Stimulated activated CD4-positive, alpha-beta T cell treated with anti-CD3 and anti-CD28 coated beads, Interleukin-1b, Interleukin-23, amount 100 ng/mL, for 48 hours (primary cell): ENCODE measurements at places on chromosomes 5 and 9.

DNA sequence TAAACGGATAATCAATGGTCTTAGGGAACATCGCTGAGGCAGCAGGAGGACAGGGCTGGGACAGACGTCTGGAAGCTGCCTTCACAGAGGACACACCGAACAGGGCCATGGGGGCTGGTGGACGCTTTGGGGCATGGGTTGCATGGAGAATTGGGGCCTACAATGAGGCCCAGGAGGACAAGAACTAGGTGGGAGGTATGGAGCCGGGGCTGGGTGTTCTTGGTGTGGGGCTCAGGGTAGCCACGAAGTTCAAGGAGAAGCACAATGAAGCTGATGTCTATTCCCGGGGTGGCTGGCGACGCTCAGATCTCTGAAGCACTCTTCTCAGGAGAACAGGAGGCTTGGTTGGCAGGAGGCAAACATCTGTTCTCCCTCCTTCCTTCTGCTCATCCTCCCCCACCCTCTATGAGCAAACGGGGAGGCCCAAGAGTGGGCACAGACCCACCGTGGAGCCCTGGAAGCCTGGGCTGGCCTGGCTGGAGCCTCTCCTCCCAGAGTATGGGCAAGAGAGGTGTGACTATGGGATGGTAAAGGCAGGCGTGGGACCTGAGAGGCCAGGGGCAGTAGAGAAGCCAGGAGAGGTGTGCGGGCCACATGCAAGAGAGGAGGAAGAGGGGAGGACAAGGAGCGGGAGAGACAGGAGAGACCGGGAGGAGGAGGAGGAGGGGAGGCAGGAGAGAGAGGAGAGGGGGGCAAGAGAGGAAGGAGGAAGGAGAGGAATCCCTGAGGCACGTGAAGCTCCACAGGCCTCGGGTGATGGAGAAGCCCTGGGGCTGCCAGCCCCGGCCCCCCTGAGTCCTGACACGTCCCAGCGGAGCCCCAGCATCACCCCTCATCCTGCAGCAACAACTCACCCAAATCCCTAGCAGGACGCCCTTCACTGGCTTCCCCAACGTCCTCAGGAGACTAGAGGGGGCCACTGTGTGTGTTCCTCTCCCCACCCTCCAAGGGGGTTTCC lies 159.1 kb downstream of the OLFM1 start:
- no peak for DNase-seq

DNA sequence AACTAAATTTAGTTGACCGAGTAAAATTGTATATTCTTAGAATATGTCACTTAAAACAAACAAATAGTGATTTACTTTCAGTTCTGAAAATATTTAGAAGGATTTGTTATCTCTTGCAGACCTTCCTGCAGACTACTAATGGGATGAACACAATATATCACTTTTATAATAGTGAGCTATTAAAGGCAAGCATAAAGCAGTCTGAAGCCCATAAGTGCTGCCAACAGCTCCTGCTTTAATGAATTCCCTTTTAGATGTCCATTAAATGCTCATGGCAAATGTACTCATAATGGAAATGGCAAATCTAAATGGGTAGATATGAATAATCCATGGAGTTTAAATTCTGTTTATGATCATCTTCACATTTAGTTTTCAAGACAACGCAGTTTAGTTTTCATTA lies 170.2 kb downstream of the RANBP17 start:
- DNase-seq: no peak

- DNase-seq: no peak
Measured at GRCh38 chr5:13919786-13920185, 24.7 kb downstream of the DNAH5 start.

- DNase-seq: no peak
Measured at GRCh38 chr5:59491945-59492344, 401.6 kb downstream of the PDE4D start.

GRCh38 chr5:141848744-141849414 lies 29.3 kb downstream of the PCDH1 start:
- peak; percentile 43 for DNase-seq

GRCh38 chr5:65932676-65933075 lies 6.3 kb downstream of the ERBIN start:
- DNase-seq: no peak

DNA sequence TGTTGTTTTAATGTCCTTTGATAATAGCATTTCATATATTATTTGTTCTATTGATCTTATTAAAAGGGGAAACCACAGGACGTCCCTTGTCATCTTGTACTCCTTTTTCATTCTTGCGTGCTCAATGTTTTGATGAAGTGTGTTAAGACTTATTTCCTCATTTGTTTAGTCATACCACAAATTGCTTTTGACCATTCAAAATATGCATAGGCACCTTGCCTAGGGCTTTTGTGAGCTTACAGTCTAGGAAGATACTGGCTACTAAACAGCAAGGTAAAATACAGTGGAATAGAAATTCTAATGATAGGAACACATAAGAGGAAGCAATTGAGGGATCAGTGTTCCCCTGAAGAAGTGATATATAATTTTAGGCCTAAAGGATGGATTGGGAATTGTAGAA lies 190.3 kb downstream of the WDR70 start:
- DNase-seq: no peak

DNA sequence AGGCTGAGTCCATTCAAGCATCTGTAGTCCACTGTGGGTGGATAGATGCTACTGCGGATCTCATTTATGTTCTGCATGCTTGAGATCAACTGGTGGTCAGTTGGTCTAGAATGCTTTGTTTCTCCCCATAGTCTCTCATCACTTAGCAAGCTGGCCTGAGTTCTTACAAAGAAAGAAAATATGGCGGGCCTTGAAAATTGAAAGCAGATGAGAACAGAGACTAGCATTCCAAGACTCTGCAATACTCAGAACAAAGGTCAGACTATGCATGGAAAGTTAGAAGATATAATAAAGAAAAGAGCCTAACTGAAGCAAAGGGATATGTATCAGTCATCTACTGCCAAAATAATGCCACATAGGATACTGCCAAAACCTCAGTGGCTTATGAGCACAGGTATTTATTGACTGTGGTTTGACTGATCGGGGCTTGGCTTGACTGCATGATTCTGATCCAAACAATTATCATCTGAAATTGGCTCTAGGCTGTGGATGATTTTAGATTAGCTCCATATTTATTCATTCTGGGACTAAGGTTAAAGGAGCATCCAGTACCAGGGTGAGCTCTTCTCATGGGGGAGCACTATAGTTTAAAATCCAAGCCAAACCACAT lies 258.9 kb downstream of the TAF11L14 start:
- no peak for DNase-seq

DNA sequence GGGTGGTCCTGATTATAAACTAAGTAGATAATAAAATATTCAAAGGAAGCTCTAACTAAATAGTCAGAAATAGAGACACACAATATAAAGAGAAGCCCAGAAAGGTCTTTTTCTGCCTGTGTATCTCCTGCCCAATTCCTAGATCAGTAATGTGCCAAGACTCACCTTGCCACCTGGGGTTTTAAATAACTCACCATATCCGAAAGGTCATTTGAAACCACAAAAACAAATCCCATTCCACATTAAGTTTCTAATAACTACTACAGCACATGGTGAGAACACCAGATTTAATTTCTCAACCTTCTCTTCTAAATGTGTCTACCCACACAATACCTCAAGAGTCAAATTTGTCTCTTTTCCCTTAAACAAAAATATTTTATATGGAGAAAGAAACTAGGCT lies 75.2 kb downstream of the ZNF608 start:
- DNase-seq: no peak

DNA sequence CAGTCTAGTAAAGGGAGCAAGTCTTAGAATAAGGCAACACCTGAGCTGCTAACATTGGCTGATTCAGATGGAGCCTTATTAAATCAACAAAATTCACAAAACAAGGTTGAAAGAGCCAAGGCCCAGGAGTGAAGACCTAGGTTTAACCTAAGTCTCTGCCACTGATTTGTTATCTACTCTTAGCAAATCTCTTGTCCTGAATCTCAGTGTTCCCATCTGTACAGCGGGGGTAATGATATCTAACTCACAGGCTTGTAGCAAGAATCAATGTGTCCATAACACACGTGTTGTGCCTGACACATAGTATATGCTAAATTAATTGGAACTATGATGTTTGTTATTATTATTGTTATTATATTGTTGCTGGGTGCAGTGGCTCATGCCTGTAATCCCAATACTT lies 61.0 kb downstream of the PDE6A start:
- DNase-seq: no peak

DNA sequence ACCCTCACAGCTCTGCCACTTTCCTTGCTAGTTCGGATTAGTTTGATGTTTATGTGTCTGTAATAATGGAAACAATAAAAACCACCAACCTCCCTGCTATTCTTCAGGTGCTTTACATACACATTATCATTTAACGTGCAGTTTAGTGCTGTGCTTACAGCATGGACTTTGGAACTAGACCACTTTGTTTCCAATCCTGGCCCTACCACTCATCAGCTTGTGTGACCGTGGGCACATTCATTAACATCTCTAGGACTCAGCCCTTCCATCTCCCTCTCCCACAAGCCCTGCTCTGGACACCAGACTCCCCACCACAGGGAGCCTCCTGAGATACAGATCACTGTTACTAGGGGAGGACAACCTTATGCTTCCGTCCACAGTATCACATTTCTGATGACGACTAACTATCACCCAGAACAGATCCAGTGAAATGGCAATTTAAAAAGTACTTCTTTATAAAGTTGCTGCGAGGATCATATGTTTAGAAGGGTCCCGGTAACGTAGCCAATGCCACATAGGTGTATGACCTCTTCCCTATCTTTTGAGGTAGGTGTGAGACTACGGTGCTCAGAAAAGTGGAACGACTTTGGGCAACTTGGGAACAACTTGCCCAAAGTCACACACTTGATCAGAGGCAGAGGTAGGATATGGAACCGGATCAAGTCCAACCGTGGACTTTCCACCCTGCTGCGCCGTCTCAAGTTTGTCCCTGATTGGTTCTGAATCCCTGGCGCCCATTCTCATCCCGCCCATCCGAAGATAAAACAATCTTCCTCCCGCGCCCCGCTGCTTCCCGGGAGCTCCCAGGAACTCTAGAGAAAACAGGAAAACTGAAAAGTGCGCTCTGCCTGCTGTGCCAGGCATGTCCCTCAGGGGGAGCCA lies 132.4 kb upstream of the NIPBL start:
- no peak for DNase-seq

DNA sequence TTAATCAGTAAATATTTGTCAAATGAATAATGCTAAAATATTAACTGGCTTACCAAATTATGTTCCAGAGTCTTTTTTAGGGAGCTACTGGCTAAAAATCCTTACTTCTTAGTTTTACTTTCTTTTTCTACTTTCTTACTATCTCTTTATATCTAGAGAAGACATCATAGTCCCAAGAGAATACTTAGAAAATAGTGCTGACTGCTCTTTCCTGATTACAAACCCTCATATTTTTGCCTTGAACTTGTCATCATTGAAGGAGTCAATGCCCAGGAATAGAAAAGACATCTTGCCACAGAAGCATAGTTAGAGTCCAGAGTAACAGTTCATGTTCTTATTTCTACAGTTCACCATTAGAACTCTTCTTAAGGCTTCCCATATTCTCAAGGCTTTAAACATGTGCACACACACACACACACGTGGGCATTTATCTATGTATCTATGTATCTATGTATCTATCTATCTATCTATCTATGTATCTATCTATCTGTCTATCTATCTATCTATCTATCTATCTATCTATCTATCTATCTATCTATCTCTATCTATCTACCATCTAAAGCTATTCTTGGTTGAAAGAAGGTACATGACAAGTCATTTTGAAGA lies 654.3 kb downstream of the ANXA1 start:
- no peak for DNase-seq

DNA sequence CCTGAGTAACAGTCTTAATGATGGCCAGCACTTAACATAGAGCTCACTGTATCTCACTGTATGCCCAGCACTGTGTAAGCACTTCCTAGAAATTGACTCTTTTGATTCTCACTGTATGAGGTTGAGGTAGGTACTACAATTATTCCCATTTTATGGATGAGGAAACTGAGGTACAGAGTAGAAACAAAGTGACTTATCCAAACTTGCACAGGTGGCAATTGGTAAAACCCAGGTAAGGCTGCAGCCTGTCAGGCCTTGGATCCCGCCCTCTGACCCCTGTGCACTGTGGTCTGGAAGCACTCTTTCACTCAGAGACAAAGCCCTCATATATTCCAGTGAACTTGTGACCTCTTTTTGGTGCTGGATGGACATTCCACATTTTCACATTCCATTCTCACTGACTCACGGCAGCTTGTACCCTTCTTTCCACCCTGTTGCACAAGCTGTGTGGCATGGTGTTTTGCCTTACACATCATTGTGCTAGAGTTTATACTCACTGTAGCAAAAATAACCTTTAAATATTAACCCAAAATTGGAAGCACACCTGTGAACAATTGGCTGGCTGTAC lies 21.7 kb downstream of the ANKRD55 start:
- DNase-seq: no peak

DNA sequence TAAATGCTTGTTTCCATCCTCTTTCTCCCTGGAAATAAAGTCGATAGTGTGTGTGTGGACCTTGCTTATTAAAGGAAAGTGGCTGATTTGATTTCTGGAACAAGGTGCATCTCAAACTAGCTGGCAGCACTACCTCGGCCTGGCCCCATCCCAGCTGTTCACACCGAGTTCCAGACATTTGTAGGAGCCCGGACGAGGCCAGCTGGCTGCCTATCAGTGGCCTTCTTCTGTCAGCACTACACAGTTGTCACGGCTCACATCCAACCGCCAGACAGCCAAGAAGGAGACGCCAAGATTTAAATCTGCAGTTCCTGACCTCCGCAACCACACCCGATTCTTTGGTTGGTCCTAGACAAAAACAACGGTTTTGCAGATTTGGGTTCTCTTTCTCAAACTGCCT lies 63.6 kb downstream of the PALM2AKAP2 start:
- DNase-seq: no peak

- no peak for DNase-seq
Measured at GRCh38 chr5:68818057-68818695, 275.6 kb upstream of the SLC30A5 start.

- DNase-seq: peak; percentile 73
Measured at GRCh38 chr9:127776195-127776923, 2.1 kb downstream of the SH2D3C start.

DNA sequence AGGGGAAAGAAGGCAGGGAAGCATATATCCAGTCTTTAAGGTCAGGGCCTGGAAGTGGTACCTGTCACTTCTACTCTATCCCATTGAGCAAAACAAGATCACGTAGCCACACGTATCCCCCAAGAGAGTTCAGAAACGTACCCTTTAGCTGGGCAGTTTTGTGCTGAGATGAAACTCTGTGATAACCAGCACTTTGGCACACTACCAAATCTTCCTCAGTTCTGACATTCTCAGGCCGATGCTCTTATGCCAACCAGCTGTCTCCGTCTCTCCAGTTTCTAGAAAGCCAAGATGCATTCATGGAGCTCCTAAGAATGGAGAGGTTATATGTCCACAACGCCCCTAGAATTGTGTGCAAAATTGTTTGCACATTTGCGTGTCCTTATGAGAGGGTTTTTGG lies 176.6 kb upstream of the MSX2 start:
- DNase-seq: no peak

- no peak for DNase-seq
Measured at GRCh38 chr5:16590685-16591084, 26.1 kb downstream of the RETREG1 start.
